ENCODE measurements at places on chromosomes 16 and 17. TPM values are rescaled to one million over a fixed set of nuclear protein-coding genes. Genes with fewer than 3 reads are reported as not detected.

LPCAT2 gene
- 1.2 TPM for total RNA-seq

RAP1GAP2 gene
- 1.2 TPM for total RNA-seq

- H3K4me1 ChIP-seq = no peaks in the 10 kb centered on the region
- DNase-seq = no peak
- no peaks in the 10 kb centered on the region for H3K27me3 ChIP-seq
- H3K36me3 ChIP-seq = no peaks in the 10 kb centered on the region
These were observed 56.3 kb upstream of the DHX40 start for GRCh38 chr17:59508999-59509625.

TAC4 gene
- total RNA-seq = not detected

KRTAP9-2 gene
- not detected for total RNA-seq

DNA sequence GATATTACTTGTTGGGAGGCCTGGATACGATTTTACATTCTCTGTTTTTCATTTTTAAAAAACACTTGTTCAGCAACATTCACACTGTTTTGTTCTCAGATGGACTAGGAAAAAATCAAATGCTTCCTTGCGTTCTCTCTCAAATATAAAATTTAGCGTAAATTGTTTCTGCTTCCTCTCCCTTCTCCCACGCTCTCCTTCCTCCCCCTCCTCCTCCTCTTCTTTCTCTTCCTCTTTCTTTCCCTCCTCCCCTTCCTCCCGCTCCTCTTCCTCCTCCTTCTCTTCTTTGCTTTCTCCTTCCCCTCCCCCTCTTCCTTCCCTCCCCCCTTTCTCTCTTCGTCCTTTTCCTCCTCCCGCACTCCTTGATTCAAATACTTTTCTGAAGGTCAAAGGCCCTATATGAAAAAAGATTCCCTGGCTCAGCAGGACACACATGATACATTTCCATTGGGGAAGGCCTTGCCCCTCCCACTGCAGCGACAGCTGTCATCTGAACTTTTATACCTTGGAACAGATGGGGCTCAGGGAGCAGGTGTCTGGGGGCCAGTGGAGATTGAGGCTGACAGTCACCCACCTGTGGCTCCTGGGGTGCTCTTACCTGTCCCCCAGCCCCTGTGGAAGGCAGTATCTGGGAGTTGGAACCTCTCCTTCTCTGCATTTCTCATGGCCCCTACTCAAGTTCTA is 99.4 kb upstream of the SDK2 start:
- H3K27ac ChIP-seq = no peak overlapping the region
- H3K4me3 ChIP-seq = no peak overlapping the region
- H3K36me3 ChIP-seq = no peaks in the 10 kb centered on the region
- no peak for DNase-seq

- DNase-seq = peak; percentile 42
- no peaks in the 10 kb centered on the region for H3K36me3 ChIP-seq
- peaks cover 99% of the 10 kb centered on the region for H3K27me3 ChIP-seq
- no peak overlapping the region for H3K4me3 ChIP-seq
- H3K4me1 ChIP-seq = peaks cover 56% of the 10 kb centered on the region
These were observed 7.3 kb upstream of the CBX8 start for GRCh38 chr17:79803997-79804855.

MT1M gene
- not detected for total RNA-seq

GRCh38 chr17:50345432-50346312 is at the start of gene XYLT2:
Gene XYLT2, plus strand, starts transcription at chr17:50346126. Its CDS starts 15 bp downstream, at chr17:50346141.
- H3K4me1 ChIP-seq = peaks cover 22% of the 10 kb centered on the region
- peak within 1 kb of the TSS; percentile 82 for H3K4me3 ChIP-seq
- peak; percentile 91 for DNase-seq
- no peaks in the 10 kb centered on the region for H3K27me3 ChIP-seq
- H3K27ac ChIP-seq = peak within 1 kb of the TSS; percentile 69

WNT9B gene
- not detected for total RNA-seq

DNA sequence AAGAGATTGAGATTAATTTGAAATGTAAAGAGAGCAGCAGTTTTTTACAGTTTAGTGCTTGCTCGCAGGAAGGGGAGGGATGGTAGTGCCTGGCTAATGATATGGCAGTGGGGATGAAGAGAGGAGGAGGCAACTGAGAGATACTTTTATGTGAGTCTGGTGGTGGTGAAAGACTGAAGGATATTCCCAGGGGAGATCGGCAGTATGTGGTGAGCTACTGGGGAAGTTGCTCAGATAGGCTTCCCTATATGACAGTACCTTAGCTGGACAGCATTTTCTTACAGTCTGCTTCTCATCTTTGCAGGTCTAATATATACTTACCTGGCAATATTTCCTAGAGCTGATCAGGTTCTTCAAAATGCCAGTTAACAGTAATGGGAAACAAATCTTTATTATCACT is 8.6 kb downstream of the CEP95 start:
- no peak overlapping the region for H3K27ac ChIP-seq
- H3K4me3 ChIP-seq = no peak overlapping the region
- H3K4me1 ChIP-seq = no peaks in the 10 kb centered on the region
- DNase-seq = no peak

- H3K27me3 ChIP-seq = no peaks in the 10 kb centered on the region
- H3K27ac ChIP-seq = no peak overlapping the region
- H3K4me3 ChIP-seq = no peak overlapping the region
- H3K4me1 ChIP-seq = no peaks in the 10 kb centered on the region
- DNase-seq = no peak
These were observed 317.1 kb upstream of the CDH8 start for GRCh38 chr16:62353355-62353754.

HBM gene
- not detected for total RNA-seq

CSH1 gene
- total RNA-seq = not detected

GRCh38 chr17:41793784-41794539 is 7.5 kb upstream of the JUP start:
- H3K27ac ChIP-seq = peak overlapping the region; percentile 67
- DNase-seq = no peak

DNA sequence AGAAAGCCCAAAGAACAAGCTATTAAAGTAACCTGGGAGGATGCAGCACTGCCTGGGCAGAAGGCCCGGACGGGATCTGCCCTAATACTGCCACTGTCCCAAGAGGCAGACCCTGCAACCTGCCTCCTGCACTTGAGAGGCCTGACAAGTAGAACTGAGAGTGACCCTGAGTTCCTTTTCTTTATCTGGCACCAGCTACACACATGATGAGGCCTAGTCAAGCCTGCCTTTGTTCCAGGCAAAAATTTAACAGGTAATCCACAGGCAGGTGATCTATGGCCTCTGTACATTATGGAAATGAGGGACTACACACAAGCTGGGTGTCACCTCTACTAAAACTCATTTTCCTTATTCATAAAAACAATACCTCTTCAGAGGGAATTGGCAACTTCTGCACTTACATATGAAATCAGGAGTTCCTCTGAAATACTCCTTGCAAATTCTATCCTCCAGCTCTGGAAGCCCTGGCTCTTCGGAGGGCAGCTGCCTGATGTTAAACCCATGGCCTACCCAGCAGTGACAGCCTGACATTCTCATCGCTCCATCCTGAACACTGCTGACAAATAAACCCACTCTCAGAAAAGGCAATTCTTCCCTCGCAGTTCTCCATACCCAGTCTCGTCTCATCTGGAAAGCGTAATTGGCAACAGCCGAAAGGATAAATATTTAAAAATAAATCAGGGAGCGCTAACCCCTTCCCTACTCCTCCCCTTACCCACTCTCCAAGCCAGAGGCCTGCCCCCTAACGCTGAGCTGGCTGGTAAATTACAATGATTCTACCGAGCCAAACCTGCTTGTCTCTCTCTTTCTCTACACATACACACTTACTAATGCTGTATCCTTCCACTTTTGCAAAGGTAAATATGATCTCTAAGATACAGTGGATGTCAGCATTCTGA is 2.5 kb upstream of the ZFHX3 start:
- no peak overlapping the region for H3K27ac ChIP-seq
- peaks cover 4% of the 10 kb centered on the region for H3K27me3 ChIP-seq
- H3K4me3 ChIP-seq = no peak overlapping the region
- H3K4me1 ChIP-seq = no peaks in the 10 kb centered on the region

- H3K4me1 ChIP-seq = peaks cover 76% of the 10 kb centered on the region
- peak overlapping the region; percentile 43 for H3K27ac ChIP-seq
- no peaks in the 10 kb centered on the region for H3K27me3 ChIP-seq
- peaks cover 5% of the 10 kb centered on the region for H3K36me3 ChIP-seq
These were observed 8.7 kb downstream of the THRA start for GRCh38 chr17:40071313-40072039.

DNA sequence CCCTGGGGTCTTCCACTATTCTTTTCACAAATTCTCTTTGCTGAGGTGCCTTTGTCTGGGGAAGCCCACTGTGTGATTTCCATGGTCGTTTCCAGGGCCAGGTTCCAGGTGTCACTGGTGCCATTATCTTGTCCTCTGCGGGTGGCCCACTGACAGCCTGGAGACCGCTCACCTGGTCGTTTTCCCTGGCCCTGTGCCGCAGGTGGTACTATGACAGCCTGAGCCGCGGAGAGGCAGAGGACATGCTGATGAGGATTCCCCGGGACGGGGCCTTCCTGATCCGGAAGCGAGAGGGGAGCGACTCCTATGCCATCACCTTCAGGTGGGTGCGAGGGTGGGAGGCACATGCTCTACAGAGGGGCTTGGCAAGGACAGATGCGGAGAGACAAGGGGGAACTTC is 98.9 kb downstream of the SDR42E1 start:
- H3K4me3 ChIP-seq = no peak overlapping the region
- no peaks in the 10 kb centered on the region for H3K4me1 ChIP-seq
- no peak overlapping the region for H3K27ac ChIP-seq
- no peaks in the 10 kb centered on the region for H3K36me3 ChIP-seq

BCAS3 gene
- 13.5 TPM for total RNA-seq

IGF2BP1 gene
- 0.24 TPM for total RNA-seq

BOLA2 gene
- total RNA-seq = 10.5 TPM

Data from CD8-positive, alpha-beta memory T cell (primary cell).